ENCODE measurements at places on chromosomes 12 and 14.
A peak's percentile ranks its signal among the peaks of the same experiment; 100 is the strongest.

DNA sequence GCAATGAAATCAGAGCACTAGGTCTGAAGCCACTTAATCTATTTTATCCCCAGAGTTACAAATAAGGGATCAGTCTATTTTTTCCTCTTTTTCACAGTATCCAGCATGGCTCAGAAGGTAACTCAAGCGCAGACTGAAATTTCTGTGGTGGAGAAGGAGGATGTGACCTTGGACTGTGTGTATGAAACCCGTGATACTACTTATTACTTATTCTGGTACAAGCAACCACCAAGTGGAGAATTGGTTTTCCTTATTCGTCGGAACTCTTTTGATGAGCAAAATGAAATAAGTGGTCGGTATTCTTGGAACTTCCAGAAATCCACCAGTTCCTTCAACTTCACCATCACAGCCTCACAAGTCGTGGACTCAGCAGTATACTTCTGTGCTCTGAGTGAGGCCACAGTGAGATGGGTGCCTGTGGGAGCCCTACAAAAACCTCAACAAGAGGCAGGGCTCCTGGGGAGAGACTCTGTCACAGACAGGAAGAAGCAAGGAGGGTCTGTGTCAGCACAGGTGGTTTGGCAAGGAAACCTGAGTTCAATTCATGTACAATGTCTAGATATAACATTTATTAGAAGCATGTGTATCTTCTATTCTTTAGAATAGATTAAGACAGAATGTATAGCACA is 334.3 kb upstream of the OR4E1 start:
- DNase-seq = no peak

DNA sequence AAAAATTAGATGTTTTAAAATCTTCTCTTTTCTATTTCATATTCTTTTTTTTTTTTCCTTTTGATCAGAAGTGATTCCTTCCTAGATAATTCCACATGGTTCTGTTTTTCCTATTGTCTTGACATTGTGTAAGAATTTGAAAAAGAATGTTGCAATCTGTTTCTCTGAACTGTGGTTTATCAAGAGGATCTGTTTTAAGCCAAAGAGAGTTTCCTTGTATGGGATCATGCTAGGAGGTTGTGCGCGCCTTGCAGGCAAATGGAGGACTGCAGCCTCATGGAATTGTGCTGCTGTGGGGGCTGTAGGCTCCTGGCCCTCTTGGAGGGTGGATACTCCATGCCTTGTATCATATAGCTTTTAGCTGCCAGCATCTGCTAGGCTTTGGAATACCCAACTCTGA is 43.3 kb upstream of the MBIP start:
- no peak for DNase-seq

DNA sequence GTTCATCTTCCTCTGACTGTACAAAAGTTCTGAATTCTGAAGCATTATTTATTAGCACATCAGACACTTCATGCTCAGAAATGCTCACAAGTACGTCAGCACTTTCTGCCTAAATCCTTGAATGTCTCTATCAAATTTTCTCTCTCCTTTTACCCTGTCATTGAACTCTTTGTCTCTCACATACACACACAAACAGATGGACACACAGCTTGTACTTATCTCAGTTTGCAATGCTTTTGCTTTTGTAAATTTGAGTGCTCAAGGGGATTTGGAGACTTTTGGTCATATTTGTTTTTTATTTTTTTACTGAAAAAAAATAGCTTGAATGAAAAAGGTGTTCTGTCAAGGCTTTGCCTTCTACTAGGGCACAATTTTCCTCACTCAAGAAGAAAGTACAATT is 64.2 kb upstream of the PDZRN4 start:
- DNase-seq = no peak

DNA sequence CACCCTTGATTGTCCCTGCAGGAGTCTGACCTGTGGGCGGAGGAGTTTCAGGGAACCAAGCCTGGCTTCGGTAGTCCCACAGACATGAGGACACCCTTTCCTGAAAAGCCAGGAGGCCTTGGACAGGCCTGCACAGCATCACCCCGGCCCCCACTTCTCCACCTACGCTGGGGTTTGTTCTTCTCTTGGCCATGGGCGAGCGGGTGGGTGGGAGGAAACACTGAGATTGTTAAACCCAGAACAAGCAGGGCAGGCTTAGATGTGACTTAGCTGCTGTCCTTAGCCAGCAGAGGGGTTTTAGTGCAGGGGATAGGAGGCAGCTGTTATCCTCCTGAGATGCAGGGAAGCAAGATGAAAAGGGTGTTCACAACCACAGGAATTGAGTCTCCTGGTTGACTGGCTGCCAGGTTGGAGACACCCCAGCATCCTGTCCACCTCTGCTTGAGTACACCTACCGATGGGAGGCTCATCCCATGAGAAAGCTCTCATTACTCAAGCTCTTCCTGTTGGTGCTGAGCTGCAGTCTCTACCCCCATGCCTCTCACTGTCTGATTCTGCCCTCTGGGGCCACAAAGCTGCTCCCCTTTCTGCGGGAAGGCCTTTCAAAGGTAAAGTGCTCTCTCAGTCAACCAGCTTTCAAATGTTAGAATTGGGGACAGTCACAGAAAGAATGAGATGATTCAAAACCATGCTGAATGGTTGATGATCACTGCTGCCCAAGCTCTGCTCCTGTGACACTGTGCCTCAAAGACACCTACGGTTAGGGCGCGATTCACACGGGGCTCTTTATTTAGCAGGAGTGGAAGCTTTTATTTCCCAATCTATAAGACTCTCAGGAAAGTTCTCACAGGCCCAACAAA is 86.3 kb downstream of the IRF2BPL start:
- no peak for DNase-seq

- no peak for DNase-seq
Measured at GRCh38 chr12:119412306-119412705, 77.8 kb downstream of the CCDC60 start.

DNA sequence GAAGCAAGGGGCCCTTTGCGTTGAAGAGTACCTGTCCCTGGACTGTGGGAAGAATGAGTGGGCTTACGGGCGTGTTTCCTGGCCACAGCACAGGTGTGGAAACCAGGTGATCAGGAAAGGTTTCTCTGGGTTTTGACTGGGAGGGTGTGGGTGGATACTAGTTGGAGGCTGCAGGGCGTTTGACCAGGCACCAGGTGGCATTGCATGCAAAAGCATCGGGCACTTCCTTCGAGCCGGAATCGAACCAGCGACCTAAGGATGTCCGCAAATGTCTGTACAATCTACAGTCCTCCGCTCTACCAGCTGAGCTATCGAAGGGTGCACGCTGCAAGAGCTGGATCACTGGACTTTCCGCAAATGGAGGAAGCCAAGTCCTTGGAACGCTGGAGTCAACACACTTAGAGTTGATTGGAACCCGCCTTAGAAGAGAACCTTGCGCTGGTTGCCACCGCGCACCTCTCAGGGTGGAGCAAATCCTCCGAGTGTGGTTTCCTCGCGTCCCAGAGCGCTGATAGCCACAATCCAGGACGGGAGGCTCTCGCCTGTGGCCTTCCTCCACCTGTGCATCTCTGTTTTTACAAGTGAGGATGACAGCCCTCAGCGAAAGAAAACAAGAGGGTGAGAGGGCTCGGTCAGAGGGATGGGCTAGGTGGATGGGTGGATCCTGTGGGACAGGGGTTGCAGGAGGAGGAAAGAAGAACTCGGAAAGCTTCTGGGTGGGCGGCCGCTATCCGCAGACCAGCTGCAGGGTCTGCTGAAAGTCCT is 21.2 kb upstream of the RNASE4 start:
- peak; percentile 84 for DNase-seq

All from ELR (cell line).